GM19239 (cell line): ENCODE measurements at places on chromosomes 4 and X.

DNA sequence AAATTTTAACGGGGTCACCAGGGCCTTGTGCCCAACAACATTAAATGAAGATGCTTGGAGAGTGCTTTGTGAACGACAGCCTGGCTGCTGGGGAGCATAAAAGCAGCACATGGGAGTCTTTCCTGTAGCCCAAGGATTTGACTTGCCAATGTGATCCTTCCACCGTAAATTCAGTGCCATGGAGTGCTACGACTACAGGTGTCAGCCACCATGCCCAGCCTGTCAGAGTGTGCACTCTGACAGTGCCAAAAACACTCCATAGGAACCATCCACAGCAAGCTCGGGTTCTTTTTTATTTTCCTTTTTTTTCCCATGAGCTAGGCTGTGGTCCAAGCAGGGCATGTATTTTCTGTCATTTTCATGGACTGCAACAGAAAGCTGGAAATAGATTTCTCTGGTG is 156.9 kb downstream of the NLGN4X start:
- DNase-seq: no peak

- DNase-seq: no peak
These were observed 11.4 kb upstream of the RAP1GDS1 start for GRCh38 chr4:98249831-98250230.

DNA sequence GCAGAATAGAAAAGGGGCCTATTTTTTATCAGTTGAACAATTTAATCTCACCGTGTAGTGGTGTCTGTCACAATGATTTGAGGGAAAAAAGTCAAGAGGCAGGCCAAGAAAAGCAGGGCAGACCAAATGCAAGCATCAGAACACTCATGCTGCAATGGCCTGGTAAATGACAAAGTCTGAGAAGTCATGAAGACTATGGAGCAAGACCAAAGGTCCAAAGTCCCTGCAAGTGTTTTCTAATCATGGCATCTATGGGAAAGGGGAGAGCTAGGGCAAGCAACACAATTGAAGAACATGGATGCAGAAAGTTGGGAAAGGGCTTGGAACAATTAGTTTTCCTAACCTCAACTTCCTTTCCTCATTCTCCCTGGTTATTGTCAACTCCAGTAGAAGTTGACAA is 147.7 kb upstream of the TLL1 start:
- no peak for DNase-seq

DNA sequence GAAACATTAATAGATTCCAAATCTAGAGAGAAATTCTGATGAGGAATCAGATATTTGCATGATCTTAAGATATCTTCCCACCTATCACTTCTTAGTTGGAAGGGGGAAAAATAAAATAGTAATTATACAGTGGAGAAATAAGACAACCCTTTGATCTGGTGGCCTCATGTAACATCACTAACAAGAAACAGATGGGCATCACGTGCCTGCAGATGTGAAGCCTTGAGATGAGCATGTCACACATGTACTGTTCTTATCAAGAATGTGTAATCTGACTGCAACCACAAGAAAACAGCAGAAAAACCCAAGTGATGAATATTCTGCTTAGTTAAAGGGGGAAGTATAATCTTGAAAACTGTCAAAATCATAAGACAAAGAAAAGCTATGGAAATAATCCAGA is 31.4 kb upstream of the NKX6-1 start:
- no peak for DNase-seq

DNA sequence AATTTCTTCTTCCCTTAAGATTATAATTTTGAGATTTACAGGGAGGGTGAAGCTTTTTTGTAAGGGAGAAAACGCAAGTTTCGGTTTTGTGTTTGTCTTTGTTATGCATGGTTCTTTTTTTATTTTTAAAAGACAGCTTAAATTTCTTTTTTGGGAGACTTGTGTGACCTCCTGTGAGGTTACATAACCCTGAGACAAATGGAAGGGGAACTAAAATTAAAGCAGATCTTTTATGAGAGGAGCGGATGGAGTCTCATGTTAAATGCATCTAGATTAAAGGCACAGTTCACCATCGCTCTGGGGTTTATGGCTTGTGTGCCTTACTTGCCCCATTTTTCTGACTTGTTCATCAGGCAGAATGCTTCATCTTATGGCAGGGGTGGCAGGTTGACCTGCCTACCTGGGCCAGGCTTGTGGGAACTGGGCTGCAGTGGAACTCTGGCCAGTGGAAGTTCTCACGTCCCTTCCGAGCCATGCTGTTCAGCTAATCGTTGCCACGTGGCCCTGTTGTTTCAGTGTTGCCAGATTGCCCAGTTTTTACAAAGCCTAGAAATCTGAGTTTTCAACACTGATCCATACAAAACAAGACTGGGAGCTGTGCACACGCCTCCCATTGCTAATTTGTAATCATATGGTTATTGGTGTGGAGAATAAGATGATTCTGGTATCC is 291.8 kb downstream of the ARHGAP10 start:
- DNase-seq: no peak

- no peak for DNase-seq
These were observed 52.2 kb downstream of the HTT-AS start for GRCh38 chr4:3022112-3022511.

DNA sequence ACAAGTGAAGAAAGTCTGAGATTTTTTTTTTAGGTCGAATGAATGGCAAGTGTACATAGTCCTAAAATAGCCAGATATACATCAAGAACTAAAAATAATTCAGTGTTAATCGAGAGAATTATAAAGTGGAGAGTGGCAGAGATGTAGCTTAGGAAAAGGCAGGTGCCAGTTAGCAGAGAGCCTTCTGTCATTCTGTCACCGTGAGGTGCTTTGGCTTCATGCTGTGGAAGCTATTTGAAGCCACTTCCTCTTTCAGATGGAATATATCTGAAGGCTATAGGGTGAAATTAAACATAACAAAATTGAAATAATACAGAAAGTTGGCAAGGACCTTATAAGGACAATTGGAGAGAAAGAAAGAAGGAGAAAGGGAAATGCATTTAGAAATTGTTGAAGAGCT is 756.3 kb downstream of the CCSER1 start:
- DNase-seq: no peak

GRCh38 chr4:2390146-2390545 is 28.3 kb downstream of the ZFYVE28 start:
- no peak for DNase-seq

DNA sequence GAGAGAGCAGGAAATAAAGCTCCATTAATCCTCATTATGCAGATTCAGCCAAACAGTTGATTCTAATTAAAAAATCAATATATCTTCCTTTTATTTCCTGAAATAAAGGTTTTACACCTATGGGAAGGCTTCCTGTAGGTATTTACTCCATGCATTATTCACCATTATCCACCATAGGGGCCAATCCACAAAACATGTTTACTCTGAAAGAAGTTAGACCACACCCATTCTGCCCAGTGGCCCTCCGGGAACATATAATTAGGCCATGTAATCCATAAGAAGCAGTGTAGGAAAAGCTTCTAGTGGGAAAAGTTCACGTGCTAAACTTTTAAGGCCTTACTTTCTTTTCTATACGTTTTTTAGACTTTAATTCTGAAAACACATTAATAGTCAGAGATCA is 57.7 kb downstream of the SAT1 start:
- no peak for DNase-seq

GRCh38 chrX:23661671-23662070 is 5.6 kb upstream of the PRDX4 start:
- DNase-seq: no peak

- DNase-seq: no peak
These were observed 30.8 kb upstream of the VCX2 start for GRCh38 chrX:8201896-8202331.

DNA sequence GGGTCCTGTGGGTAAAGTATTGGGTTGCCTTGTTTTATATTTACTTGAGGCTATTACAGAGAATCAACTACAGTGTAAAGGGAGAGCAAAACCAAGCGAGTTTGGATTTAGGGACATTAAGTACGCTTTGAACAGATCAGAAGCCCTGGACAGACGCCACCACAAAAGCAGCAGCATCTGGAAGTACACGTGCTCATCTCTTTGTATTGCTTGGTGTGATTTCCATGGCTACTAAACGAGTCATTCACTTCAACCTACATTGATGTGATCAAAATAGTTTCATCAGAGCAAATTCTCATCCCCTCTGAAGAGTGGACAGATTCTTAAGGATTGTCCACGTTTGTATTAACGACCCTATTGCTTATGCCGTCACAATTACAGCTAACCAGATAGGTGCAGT is 85.1 kb downstream of the SORBS2 start:
- DNase-seq: no peak

DNA sequence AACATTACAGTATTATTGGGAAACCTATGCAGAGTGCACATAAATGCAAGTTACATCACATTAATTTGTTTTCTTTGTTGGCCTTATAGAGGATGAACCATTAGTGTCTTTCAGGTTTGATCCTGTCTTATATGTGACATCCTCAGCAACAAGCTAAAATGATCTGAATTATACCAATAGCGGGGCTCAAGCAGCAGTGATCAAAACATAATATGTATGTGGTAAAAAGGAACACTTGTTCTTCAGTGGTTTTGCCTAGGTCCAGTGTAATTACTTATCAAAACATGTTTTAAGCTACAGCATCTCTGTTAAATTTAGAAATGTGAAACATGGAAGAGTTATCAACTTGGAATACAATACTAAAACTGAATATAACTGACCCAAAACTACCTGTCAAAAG is 9.1 kb downstream of the TAF9B start:
- DNase-seq: no peak

- no peak for DNase-seq
These were observed 188.5 kb upstream of the TEX13C start for GRCh38 chrX:125131164-125131563.

- no peak for DNase-seq
These were observed 36.4 kb downstream of the RHOH start for GRCh38 chr4:40233227-40233626.

- no peak for DNase-seq
These were observed 175.1 kb downstream of the PARM1 start for GRCh38 chr4:75107755-75108612.

- DNase-seq: no peak
These were observed 215.9 kb downstream of the MID1 start for GRCh38 chrX:10404436-10404835.

DNA sequence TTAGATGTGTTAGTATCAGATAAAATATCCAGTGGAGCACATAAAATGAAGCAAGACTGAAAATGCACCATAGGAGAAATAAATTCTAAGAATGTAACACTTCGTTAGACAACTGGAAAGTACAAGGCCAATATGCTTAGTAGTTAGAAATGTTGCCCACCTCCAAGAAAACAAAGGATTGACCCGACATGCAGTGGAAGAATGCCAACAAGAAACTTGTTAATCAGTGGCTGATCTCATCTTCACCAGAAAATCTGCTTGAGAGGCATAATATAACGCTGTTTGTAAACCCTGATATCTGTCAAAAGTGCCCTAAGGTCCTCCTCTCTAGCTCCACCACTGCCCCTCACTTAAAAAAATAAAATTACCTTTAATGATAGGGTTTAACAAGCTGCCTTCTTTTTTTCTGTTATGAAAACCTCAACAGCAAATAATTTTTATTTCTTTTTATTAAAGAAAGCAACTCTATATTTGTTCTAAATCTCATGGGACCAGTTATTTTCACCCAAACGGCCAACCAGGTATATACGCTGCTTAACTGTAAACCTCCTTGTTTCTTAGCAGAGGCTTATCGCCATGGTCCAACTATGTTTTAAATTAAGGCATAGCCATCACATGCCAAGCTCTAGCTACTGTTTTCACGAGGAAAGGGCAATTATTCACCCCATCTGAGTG is 1.8 kb downstream of the RASGEF1B start:
- no peak for DNase-seq

DNA sequence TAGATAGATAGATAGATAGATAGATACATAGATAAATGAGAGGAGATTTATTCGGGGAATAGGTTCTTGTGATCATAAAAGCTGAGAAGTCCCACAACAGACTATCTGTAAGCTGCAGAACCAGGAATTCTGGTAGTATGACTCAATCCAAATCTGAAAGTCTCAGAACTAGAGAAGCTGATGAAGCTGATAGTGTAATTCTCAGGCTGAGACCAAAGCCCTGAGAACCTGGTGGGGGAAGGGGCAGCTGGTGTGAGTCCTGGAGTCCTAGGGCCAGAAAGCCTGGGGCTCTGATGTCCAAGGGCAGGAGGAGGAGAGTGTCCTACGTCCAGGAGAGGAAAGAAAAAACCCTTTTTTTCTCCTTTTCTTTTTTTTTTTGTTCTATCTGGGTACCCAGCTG is 8.0 kb upstream of the BANK1 start:
- no peak for DNase-seq

DNA sequence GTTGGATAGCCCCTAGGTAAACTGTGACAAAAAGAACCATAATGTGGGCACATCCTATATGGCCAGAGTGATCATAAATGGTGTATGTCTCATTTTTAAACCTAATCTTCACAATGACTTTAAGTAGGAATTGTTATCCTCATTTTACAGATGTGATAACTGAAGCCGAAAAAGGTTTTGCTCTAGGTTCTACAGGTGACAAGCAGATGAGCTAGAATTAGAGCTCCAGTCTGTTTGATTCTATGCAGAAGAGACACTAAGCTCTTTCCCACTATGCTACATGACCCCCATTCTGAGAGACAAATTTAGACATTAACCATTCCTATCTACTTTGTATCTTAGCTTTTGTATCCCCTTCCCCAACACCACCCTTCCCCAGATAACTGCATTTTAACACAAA is 2.0 kb downstream of the AREG start:
- DNase-seq: no peak

DNA sequence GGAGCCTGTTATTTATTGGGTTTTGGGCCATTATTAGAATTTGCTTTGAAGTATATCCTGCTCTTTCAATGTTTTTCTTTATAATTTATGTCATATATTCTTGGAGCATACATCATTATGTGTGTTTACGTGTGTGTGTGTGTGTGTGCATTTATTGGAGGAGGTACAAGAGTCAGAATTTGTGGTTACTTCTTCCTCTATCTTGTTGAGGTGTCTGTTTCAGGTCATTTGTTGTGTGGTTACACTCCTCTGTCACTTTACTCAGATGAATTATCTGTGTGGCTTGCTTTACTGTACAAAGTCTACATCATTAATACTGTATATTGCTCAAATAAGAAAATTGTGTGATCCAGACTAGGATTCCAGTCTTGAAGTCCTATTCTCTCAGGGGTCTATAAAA is 1957.4 kb upstream of the TENM3 start:
- no peak for DNase-seq
